Stimulated activated CD8-positive, alpha-beta memory T cell treated with anti-CD3 and anti-CD28 coated beads, Interleukin-15, amount 100 ng/mL, for 48 hours (primary cell): ENCODE measurements at places on chromosomes 7 and 10.

DNA sequence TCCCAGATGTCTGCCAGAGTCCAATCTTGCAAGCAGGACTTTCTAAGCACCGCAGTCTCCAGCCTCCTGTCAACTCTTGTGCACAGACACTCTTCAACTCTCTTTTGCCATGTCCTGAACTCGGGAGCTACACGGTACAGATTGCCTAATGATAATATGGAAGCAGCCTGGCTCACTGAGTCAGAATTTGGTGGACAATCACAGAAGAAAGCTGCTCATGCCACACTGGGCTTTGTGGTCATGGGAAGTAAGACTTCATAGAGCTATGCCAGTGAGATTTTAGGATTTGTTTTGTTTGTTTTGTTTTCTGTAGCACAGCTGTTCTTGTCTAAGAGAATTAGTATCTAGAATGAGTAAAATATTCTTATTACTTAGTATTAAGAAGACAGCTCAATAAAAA, 144.1 kb upstream of the PRSS58 start:
- no peak for DNase-seq

DNA sequence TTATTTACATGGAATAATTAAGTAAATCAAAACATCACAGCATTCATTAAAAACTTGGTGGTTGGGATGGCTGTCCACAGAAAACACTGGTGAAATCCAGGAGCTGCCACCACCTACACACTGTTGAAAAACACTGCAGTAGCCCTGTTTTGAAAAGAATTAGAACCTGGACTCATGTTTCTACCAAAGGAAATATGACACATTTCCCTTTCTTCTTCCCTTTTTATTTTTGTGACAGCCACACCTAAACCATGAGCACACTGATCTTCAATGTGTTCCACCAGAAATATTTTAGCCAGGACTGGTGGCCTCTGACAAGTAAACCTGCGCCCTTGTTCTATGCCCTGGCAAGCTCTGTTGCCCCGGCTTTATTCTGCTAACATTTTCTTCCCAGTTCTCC, 3.3 kb downstream of the TMEM140 start:
- DNase-seq = no peak

GRCh38 chr7:17234030-17234397, 64.4 kb upstream of the AHR start:
- no peak for DNase-seq

DNA sequence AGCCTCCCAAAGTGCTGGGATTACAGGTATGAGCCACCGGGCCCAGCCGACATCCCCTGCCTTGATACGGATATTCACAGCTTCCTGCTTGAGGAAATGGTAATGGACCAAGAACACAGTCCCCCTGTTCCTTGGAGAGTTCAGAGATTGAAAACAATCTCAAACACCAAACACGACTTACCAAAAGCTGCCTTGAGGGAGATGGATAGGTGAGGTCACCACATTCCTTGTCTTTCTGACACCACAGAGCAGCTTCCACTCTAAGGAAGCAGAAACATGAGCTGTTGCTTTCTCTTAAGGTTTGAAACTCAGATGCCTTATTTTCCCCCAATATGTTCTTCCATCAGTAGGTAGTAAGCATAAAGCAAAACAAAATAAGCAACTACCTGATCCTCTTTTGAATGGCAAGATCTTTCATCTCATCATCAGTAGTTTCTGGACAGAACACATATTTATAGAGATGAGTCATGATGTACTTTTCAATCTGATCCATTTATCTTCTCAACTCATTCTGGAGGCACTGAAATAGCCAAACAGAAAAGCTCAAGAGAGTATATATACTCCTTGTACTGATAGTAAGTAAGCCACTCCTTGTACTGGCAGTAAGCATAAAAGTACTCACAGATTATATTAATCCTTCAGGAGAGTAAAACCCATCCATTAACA, 199.1 kb upstream of the KCTD7 start:
- no peak for DNase-seq

- no peak for DNase-seq
These were observed 108.0 kb downstream of the DOCK1 start for GRCh38 chr10:127013211-127013656.

- no peak for DNase-seq
These were observed 53.4 kb downstream of the WNT2 start for GRCh38 chr7:117269417-117269816.

GRCh38 chr7:21706131-21706530, 163.3 kb downstream of the DNAH11 start:
- DNase-seq = no peak

- no peak for DNase-seq
These were observed 853 bp downstream of the NKX6-2 start for GRCh38 chr10:132784866-132785722.

DNA sequence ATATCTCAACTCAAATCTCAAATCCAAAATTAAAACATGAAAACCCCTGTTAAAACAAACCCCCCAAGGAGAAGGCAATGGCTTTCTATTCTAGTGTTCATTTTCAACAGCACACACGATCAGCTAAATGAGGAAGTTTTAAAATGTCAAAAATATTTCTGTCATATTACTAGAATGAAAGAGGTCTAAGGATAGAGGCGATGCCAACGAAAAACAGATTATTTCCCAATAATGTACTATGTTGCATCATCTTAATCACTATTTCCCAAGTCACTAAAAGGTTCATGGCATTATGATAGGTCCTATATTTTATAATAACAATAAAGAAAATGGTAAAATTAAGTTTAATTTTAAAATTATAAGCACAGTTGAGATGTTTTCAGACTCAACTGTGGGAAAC, 10.1 kb downstream of the CNOT4 start:
- no peak for DNase-seq

DNA sequence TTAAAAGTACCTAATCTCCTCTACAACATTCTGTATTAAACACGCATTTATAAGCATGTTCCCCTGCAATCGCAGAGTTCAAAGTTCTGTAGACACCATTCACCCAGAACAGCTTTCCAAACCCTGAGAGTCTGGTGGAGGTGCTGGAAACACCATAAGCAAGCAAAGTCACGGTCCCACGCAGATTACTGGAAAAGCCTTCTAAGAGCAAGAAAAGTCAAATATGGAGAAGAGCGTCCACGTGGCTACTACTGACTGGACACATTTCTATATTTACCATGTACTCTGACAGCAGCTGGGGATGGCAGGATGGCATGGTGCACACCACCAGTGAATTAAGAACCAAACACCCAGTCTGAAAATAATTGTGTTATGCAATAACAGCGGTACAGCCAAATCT, 97.7 kb downstream of the PARD3 start:
- DNase-seq = no peak

GRCh38 chr10:11949152-11949551, 93.5 kb downstream of the UPF2 start:
- no peak for DNase-seq

DNA sequence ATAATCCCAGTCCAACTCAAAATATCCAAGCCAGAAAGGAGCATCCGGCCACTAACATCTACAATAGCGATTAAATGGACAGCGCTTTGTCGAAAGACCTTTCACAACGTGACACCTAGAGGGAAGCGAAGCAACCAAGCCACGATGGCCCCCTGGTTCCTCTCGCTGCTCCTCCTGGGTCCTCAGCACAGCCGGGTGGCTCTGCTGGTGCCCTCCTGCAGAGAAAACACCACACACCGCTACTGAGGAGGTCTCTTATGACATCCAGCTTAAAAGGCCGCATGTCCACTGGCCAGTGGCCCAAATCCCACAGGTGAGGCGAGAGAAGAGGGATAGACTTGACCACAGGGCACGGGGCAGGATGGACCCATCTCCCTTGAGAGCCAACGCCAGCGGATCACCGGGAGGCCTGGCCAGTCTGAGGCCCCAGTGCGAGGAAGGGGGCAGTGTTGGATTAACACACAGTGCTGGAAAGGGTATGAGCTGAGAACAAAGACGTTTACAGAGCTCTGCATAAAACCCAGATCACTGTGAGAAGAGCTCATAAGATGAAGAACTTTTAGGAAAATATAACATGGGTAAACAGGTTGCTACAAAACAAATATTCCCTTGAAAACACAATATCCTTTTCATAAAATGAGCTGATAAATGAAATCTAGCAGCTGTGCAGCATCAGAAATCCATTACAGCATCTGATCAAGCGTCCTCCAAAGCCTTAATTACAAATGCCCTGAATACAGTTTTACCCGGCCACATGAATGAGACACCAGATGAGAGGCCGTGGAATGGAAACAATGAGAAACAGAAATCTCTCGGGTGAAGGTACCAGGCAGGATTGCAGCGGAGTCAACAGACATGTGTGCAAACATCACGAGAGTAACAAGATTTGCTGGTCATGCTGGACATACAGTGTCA, 236.7 kb downstream of the DIP2C start:
- no peak for DNase-seq

DNA sequence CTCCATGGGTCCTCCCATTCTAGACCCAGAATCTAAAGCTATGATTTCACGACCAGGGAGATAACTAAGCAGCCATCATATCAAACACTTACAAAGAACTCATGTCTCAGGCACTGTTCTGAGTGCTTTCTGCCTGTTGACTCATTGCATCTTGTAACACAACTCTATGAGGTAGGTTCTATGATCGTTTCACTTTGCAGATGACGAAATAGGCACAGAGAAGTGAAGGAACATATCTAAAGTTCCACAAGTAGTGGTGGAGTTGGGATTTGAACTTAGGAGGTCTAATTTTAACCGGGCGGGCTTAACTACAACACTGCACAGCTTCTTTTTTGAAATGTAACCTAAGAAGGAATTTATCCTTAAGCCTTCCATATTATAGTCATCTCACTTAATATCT, 2.9 kb downstream of the RBP4 start:
- no peak for DNase-seq

- no peak for DNase-seq
These were observed 161.0 kb downstream of the RNF216 start for GRCh38 chr7:5620459-5620881.

DNA sequence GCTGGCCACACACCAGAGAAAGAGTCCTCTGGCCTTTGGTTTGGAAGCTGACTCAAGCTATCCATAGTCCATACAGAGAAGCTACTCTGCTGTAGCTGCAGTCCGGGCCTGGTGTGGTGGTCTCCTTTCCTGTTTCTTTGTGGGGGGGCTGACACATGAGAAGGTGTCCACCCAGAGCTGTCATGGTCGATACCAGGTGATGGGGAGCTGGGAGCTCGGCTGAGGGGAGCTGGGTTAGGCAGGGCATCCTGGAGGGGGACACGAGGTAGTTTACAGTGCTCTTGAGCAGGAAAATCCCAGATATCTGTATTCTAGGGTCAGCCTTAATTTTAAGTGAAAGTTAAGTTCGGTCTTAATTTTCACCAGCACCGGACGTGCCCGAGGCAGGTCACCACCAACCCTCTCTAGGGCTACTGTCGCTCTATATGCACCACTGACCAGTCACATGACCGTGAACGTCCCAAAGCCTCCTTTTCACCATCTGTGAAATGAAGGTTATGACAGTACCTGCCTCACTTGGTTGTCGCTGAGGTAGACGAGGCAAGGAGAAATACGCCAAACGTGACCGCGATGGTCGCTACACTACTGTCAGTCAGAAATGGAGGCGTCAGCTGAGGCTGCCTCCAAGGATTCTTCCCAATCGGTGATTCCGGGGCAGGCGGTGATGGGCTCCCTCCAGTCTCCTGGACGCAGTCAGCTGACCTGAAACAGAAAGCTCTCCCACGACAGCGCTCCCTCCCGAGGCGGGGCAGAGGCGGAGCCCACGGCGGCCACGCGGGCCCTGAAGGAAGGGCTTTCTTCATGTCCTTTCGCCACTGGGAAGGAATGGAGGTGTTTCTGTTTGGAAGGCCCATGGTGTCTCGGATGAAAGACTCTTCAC, 69.4 kb upstream of the SHH start:
- DNase-seq = no peak
